ENCODE measurements at places on chromosomes 6 and 20. TPM values are rescaled to one million over a fixed set of nuclear protein-coding genes. Genes with fewer than 3 reads are reported as not detected.

RIPOR2 gene
- total RNA-seq = 69.7 TPM

ZC2HC1B gene
- total RNA-seq = not detected

HSPA1L gene
- 2.9 TPM for total RNA-seq

OPRM1 gene
- not detected for total RNA-seq

MLIP gene
- not detected for total RNA-seq

C6orf118 gene
- not detected for total RNA-seq

NANP gene
- 3.8 TPM for total RNA-seq

DEFB116 gene
- not detected for total RNA-seq

UBE3D gene
- 6.6 TPM for total RNA-seq

CLPSL1 gene
- total RNA-seq = not detected

WDR27 gene
- total RNA-seq = 45.0 TPM

PPP1R3D gene
- total RNA-seq = 5.7 TPM

ACTL10 gene
- total RNA-seq = 1.8 TPM

DEFB129 gene
- total RNA-seq = not detected

PNISR gene
- 183 TPM for total RNA-seq

ZNF334 gene
- total RNA-seq = 1.1 TPM

CST4 gene
- not detected for total RNA-seq

SRMS gene
- not detected for total RNA-seq

RNF144B gene
- total RNA-seq = 11.9 TPM

SLC32A1 gene
- 0.12 TPM for total RNA-seq

DEFB132 gene
- total RNA-seq = not detected

PRRT1 gene
- 1.2 TPM for total RNA-seq

ABHD16B gene
- 0.22 TPM for total RNA-seq

SLC22A1 gene
- 1.5 TPM for total RNA-seq

MDFI gene
- not detected for total RNA-seq

KIAA0408 gene
- 6.6 TPM for total RNA-seq

NAA20 gene
- 72.5 TPM for total RNA-seq

CTCFL gene
- total RNA-seq = not detected

EEF1A2 gene
- 0.94 TPM for total RNA-seq

TTK gene
- total RNA-seq = 37.9 TPM

ZSWIM3 gene
- total RNA-seq = 6.7 TPM

ZNF831 gene
- 8.2 TPM for total RNA-seq

MAFB gene
- total RNA-seq = 0.39 TPM

SCGN gene
- not detected for total RNA-seq

ADGRB3 gene
- total RNA-seq = not detected

PRR18 gene
- not detected for total RNA-seq

PRL gene
- total RNA-seq = not detected

GPX5 gene
- total RNA-seq = not detected

GCM1 gene
- total RNA-seq = 0.23 TPM

FHL5 gene
- total RNA-seq = not detected

RGS17 gene
- not detected for total RNA-seq

OGFR gene
- total RNA-seq = 44.9 TPM

AKAP12 gene
- total RNA-seq = 10.6 TPM

PTPRT gene
- not detected for total RNA-seq

VPS52 gene
- 54.9 TPM for total RNA-seq

ZMYND8 gene
- total RNA-seq = 40.1 TPM

TFAP2C gene
- total RNA-seq = not detected

PDE7B gene
- 1.00 TPM for total RNA-seq

HLA-DPB1 gene
- 20.9 TPM for total RNA-seq

MAPK13 gene
- total RNA-seq = 50.7 TPM

Measured in activated T-cell treated with anti-CD3 and anti-CD28 coated beads, Interleukin-2, amount 50 U/mL, for 72 hours (primary cell).